ENCODE measurements at places on chromosomes 5 and 9.

GRCh38 chr5:95863383-95863757 lies 40.8 kb upstream of the GLRX start:
- DNase-seq, result peak; percentile 56

DNA sequence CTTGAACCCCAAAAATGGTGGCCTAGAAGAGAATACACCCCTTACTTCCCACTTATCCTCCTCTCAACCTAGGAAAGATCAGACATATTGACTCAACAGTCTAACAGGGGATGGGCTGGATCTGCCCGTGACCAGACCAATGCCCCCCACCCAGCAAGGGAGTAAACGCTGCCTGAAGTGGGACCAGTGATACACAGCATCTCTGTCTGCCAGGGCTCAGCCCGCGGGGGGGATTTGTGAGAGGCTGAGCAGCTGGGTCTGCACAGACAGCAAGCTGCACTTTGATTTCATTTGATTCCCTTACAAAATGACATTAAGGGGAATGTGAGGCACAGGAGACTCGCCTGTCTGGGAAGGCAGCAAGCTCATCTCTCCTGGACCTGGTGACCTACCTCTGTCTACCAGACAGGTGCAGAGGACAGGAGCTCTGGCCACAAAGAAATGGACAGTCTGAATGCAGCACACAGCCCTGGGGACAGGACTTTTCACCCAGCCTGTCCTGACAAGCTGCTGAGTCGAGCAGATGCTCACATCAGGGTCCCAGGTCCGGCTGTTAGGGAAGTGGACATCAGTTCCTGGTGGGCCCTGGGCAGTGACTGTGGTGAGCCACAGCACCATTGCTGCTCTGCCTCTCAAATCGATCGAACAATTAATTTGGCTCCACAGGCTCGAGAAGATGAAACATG lies 79.9 kb downstream of the RGS3 start:
- DNase-seq, result no peak

GRCh38 chr9:27626244-27627187 lies 53.2 kb upstream of the C9orf72 start:
- DNase-seq, result no peak

GRCh38 chr9:68637020-68637419 lies 68.0 kb upstream of the PIP5K1B start:
- no peak for DNase-seq

DNA sequence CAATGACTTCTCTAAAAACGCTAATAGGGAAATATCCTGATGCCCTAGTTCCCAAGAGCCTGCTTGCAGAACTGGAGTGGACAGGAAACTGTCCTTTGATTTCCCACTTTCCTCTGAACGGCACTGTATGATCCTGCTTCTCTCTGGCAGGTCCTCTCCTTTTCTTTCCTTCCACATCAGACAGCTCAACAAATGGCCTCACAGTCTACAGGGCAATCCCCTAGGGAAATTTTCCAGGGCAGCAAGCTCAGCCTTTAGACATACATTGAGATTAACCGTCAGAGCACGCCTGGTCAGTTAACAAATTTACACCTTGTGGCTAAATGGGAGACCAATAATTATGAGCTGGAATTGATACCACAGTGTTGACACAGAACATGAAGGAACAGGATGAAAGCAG lies 164.9 kb downstream of the SLC24A2 start:
- no peak for DNase-seq

DNA sequence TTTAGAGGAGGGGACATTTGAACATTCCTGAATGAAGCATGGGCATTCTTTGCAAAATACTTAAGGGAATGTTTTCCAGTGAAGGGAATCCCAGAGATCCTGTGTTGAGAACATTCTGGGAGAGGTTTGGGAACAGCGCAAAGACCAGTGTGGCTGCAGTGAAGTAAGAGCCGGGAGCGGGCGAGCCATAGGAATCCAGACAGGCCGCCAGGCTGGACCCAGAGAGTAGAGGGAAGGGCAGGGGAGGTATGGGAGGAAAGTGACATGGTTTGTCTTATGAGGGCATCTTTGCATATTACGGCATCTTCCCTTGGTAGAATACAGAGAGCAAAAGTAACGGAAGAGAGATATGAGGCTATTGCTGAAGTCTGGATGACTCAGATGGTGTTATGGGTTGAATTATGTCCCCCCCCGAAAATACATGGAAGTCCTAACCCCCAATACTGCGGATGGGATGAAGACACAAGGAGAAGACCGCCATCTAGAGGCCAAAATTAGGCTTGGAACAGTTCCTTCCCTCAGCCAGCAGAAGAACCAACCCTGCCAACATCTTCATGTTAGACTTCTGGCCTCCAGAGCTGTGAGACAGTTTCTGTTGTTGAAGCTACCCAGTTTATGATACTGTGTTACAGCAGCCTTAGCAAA lies 268.2 kb downstream of the MAST4 start:
- DNase-seq, result peak; percentile 60

DNA sequence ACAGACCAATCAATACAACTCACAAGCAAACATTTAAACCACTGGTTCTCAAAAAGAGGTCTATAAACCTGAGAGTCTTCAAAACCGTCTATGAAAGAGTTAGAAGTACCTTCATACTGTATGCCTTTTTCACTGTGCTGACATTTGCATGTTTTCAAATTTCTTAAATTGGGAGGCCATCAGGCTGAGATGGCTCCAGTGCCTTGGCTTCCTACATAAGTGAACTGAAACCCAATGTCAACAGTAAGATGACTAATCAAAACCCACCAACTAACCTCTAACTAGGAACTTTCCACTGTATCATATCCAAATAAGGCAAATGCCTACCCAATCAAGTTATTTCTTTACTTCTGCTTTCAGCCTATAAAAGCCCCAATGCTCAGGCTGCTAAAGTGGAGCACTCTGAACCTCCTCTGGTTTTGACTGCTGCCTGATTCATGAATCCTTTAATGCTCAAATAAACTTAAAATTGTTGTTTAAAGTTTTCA lies 35.1 kb downstream of the FAM13B start:
- no peak for DNase-seq

GRCh38 chr9:8822667-8823025 lies 1023.1 kb upstream of the DMAC1 start:
- no peak for DNase-seq

DNA sequence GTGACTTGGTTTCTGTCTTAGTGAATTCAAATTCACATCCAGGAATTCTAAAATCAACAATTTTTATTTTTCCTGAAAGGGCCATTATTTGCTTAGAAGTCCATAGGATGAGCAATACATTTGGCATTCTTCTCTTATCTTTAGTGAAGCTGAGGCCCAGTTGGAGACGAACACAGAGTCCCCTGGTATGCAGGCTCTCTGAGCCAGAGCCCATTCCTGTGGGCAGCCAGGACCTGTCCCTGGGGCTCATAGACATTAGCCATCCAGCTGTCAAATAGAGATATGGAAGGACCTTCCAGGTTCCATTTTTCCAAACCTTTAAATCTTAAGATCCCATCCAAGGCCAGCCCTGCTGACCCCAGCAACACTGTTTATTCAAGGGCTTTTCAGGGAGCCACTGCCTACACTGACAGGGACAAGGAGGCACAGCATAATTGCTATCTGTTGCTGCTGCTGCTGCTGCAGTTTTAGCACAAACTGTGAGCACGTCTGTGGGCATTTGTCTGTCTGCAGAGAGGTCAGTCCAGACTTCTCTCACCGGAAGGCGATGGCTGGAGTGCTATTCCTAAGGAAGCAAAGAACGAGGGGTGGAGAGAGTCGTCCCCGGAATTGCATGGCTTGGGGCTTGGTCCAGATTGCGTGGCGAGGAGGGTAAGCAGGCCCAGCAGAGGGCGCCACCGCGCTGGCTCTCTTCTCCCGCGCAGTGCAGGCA lies 639.0 kb downstream of the CCDC171 start:
- peak; percentile 71 for DNase-seq

DNA sequence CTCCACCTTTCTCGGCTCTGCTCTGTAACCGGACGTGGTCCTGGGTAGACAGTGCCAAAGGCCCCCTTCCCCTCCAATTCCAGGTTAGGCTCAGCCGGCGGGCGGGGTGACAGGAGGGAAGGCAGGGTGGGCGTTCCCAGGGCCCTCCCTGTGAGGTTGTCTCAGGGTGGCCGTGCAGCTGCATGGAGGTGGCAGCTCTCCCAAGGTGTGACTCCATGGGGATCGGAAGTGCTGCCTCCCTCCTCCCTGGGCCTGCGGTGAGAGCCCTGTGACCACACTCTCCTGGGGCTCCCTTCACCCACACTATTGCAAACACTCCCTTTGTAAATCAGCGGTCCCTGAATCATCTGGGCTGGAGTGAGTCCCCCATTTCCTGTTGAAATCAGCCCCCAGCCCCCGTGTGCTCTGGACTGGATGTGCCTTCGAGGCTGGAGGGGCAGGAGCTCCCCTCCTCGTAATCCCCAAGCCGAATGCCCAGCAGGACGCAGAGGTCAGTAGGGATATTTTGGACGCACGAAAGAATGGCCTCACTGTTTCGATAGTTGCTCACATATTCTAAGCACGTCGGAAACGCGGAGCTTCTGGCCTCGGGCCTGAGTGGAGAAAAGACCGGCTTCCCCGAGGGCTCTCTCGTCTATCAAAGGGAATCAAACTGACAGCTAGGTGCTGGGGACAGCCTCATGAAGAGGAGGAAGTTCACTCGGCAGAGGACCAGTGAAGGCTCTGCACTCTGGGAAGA lies 107.6 kb upstream of the COL5A1 start:
- DNase-seq, result no peak

DNA sequence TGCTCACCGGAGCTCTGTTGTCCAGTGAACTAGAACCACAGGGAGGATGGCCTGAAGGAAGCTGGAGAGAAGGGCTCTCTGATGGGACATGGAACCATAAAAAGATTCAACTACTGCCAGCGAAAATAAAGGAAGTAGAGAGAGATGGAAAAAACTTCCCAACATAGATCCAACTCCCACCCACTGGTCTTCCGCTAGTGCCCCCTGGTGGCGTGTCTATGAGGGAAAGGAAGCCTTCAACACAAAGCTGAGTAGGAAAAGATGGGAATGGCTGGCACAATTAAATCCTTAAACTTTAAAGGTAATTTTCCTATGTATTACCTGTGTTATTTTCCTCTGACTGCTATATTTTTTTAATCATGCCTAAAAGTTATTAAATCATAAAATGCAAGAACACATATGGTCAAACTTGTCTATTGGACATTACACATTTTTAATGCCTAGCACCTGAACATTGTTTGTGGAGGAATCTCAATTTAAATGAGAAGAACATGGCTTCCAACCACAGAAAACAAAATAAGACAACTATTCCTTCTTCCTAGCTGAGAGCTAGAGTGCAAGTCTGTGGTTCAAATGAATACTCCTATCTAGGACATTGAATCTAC lies 51.5 kb downstream of the CEP120 start:
- no peak for DNase-seq

GRCh38 chr9:87614397-87614796 lies 111.5 kb upstream of the CTSL start:
- no peak for DNase-seq

DNA sequence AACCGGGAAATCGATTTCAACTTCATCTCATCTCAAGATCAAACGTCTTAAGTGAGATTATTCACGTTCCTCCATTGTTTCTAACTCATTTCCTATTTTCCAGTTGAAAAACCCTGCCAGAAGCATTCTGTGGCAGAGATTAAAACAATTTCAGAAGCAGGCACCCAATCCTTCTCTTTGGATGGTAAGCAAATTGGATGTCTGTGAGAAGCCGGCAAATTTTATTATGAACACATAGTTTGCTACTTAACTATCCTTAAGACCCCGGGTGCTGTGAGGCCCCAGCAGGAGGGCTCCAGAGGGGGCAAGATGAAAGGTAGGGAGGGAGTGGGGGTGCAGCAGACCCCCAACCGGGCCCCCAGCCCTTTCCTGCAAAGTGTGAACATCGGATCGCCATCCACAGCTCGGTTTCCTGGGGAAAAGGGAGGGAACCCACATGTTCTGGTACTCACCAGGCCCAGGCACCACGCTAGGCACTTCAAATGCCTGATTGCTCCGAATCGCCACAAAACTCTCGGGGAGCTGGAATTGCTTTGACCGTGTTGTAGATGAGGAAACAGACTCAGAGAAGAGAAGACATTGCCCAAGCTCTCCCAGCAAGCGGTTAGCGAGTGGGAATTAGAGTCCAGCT lies 167.1 kb upstream of the MVB12B start:
- DNase-seq, result no peak

DNA sequence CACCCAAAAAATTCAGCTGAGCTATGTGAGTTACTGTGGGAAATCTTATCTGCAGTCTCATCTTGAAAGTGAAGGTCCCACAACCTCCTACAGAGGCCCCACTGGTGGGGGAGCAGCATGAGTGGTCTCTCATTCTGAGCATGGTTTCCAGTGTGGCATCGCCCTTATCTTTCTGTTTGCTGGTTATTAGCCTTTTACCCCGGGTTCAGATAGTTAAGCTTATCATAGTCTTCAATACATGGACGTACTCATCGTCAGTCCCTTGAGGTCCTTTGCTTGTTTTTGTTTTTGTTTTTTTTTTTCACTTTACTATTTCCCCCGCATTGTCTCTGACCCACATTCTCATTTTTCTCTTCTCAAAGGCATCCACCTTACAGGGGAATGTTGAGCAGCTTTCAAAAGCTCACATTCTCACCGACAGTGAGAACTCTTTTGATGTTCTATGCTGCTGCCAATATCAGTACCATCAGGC lies 7.7 kb upstream of the HAVCR2 start:
- DNase-seq, result no peak

GRCh38 chr5:130976493-130976892 lies 188.6 kb downstream of the HINT1 start:
- no peak for DNase-seq

GRCh38 chr5:139649082-139649991 lies 1.2 kb downstream of the CXXC5 start:
- no peak for DNase-seq

GRCh38 chr9:69919461-69920061 lies 98.9 kb downstream of the CFAP95 start:
- DNase-seq, result peak; percentile 35

GRCh38 chr5:35061211-35061770 lies 13.5 kb upstream of the AGXT2 start:
- DNase-seq, result no peak

DNA sequence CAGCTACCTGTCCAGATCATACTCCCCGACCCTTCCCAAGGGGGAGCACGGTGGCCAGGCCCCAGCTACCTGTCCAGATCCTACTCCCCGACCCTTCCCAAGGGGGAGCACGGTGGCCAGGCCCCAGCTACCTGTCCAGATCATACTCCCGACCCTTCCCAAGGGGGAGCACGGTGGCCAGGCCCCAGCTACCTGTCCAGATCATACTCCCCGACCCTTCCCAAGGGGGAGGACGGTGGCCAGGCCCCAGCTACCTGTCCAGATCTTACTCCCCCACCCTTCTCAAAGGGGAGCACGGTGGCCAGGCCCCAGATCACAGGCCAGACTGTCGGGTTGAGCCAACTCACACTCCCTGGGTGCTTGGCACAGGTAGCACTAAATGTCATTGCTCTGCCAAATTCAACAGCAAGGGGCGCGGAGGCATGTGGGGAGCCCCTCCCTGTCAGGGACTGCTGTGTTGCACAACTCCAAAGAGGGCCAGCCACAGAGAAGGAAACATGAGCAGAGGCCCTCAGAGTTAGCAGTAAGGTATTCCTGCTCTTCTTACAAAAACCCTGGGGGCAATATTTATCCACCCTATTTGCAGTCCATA lies 136.9 kb downstream of the OLFM1 start:
- DNase-seq, result no peak

- no peak for DNase-seq
Measured at GRCh38 chr9:84903963-84904362, 234.4 kb downstream of the NTRK2 start.

- no peak for DNase-seq
Measured at GRCh38 chr5:154519359-154519758, 41.3 kb upstream of the HAND1 start.

Measured in fibroblast of skin of left quadriceps (primary cell).